Stimulated activated CD4-positive, alpha-beta T cell treated with anti-CD3 and anti-CD28 coated beads, Interleukin-12 subunit alpha, Interleukin-12 subunit beta, amount 100 ng/mL, for 4 hours (primary cell): ENCODE measurements at places on chromosomes 16 and 17.

DNA sequence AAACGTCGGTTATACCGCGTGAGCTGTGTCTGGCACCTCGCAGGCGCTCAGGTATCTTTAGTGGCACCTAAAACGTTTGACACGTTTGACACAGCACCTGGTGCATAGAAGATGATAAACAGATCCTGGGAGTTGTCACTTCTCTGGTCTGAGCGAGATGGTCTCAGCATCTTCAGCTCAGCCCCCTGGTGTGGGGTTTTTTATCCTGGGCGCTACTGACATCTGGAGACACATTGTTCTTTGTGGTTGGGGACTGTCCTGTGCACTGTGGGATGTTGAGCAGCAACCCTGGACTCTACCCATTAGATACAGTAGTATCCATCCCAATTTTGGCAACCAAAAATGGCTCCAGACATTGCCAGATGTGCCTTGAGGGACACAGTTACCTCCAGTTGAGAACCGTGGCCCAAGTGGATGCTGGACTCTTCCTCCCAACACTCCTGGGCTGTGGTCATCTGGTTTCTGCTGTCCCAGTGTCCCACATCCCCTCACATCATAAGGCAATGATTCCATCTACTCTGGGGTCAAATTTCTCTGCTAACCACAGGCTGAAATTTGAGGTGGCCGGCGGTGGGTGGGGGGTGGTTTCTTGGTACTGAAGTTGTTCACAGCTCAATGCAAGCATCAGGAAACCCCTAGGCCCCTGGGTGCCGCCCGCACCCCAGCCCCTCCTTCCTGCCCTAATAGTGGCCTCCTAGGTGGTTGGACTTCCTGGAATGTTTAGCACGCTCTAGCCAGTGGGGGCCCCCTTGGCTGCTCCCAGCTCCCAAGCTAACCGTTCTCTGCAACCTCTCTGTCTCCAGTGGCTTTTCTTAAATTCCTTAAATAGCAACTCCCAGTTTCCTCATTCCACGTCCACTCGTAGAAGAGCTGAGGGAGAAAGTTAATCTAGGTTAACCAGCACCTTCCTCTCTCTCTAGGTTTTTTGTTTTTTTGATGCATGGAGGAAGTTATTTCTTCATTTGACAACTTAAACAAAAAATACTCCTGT, 124.8 kb downstream of the ABCC1 start:
- DNase-seq: no peak

GRCh38 chr17:72580321-72581127, 459.7 kb downstream of the SOX9 start:
- no peak for DNase-seq

- DNase-seq: no peak
Observed at GRCh38 chr16:7017006-7017662, 315.5 kb upstream of the RBFOX1 start.

GRCh38 chr16:86027373-86028126, 128.6 kb downstream of the IRF8 start:
- DNase-seq: no peak
